Esophagus muscularis mucosa (tissue), 4 donors: ENCODE measurements at places on chromosomes 11 and 22. TPM values are rescaled to one million over a fixed set of nuclear protein-coding genes. Genes with fewer than 3 reads are reported as not detected.

The OAF gene
- total RNA-seq, result 66.1 TPM

The LRRC74B gene
- not detected for total RNA-seq

The PPP2R1B gene
- total RNA-seq, result 9.6 TPM

The RBM7 gene
- total RNA-seq, result 28.0 TPM

The CHRM4 gene
- total RNA-seq, result 0.34 TPM

The WBP2NL gene
- total RNA-seq, result 1.0 TPM

The SLC22A6 gene
- total RNA-seq, result not detected

GRCh38 chr22:30652852-30653251 lies 14.8 kb downstream of the DUSP18 start:
- H3K36me3 ChIP-seq, result no peaks in the 10 kb centered on the region
- no peak overlapping the region for H3K4me3 ChIP-seq
- H3K4me1 ChIP-seq, result peaks cover 6% of the 10 kb centered on the region
- H3K27ac ChIP-seq, result no peak overlapping the region

DNA sequence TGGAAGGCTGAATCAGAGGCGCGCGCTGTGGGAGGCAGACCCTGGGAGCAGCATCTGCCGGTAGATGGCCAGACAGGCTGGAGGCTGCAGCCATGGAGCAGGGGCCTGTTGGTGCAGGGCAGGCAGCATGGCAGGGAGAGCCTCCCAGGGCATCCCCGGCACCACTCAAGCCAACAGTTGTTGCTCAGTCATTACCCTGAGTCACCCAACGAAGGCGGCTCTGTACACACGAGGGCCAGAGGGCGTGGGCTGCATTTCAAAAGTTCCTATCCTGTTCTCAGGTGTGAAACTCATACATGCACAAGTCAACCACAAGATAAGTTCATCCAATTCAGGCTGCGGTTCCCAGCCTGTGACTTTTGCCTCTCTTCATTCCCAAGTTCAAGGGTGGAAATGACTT lies 2.6 kb downstream of the ANO1 start:
- H3K27ac ChIP-seq, result no peak overlapping the region
- no peaks in the 10 kb centered on the region for H3K36me3 ChIP-seq
- H3K27me3 ChIP-seq, result peaks cover 18% of the 10 kb centered on the region
- peaks cover 16% of the 10 kb centered on the region for H3K4me1 ChIP-seq

- H3K4me1 ChIP-seq, result peaks cover 27% of the 10 kb centered on the region
- H3K27ac ChIP-seq, result peak overlapping the region; percentile 98
- DNase-seq, result peak; percentile 60
- H3K36me3 ChIP-seq, result no peaks in the 10 kb centered on the region
- H3K27me3 ChIP-seq, result no peaks in the 10 kb centered on the region
Observed at GRCh38 chr11:86673055-86673843, 833 bp upstream of the ME3 start.

DNA sequence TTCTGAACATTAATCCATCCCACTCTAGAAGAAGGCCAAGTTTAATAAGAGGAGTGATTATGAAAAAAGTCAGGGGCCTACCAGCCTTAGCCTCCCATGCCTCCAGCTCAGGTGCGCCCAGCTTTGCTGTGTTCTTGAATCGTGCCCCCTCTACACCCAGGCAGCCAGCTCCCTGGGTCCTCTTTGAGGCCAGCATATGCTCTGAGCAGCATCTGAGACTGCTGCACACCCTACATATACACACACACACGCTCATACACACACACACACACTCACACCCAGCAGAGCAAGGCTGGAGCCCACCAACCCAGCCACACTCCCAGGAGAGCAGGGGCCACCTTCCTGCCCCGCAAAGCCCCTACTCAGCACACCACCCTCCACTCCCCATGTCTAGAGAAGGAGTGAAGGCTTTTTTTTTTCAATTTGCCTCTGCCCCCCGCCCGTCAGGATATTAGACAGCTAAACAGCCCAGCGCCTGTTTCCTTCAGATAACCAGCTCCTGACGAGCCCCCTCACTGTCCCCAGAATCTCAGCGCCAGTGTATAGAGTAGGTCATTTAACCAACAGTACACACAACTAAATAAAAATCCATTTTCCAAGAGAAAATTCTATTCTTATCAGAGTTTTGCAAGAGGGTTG lies 121.6 kb downstream of the BUD13 start:
- no peaks in the 10 kb centered on the region for H3K4me1 ChIP-seq
- H3K36me3 ChIP-seq, result no peaks in the 10 kb centered on the region
- peak; percentile 85 for DNase-seq
- no peaks in the 10 kb centered on the region for H3K27me3 ChIP-seq
- no peak overlapping the region for H3K27ac ChIP-seq
- no peak overlapping the region for H3K4me3 ChIP-seq

- H3K27me3 ChIP-seq, result no peaks in the 10 kb centered on the region
- peak overlapping the region; percentile 90 for H3K27ac ChIP-seq
- H3K36me3 ChIP-seq, result no peaks in the 10 kb centered on the region
Observed at GRCh38 chr11:14644226-14645014, 816 bp downstream of the PDE3B start.

DNA sequence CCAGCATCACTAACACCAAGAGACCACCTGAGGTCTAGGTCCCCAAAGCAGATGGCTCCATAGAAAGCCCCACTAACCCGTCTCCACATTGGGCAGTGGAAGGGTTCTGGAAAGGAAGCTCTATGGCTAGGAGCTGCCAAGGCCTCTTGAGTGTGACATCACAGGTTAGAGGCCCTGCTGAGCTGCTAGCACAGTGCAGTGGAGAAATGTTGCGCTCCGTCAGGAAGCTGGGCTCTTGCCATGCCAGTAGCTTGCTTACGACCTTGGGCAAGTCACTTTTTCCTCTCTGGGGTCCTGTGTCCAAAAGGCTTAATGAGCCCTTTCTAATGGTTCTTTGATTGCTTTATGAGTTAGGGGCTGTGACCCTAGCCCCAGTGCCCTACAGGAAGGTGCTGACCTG lies 10.6 kb downstream of the PIK3IP1 start:
- H3K4me1 ChIP-seq, result peaks cover 25% of the 10 kb centered on the region
- no peak overlapping the region for H3K27ac ChIP-seq
- no peak overlapping the region for H3K4me3 ChIP-seq
- H3K27me3 ChIP-seq, result no peaks in the 10 kb centered on the region

DNA sequence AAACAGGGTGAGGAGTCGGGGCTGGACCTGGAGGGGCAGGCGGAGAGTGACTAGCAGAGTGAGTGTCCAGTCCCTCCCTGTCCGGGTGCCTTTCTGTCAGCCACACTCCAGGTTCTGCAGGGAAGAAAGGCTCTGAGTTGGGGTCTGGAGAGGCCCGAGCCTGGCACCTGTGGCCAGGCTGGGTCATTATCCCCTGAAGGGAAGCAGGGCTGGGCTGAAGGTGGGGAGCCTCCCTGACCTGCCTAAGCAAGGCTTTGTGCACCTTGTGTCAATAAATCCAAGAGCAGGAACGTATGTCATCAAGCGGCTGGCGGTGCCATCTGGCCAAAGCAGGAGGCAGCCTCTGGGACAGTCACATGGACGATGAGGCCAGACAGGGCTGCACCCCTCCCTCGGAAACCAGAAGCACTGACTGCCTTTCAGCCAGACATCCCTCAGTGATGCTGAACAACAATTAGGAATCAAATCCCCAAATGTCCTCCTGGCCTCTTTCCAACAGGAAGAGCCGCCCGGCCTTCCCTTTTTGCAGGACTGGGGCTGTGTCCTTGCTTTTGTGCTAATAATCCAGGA lies 73.9 kb upstream of the FGF3 start:
- H3K27me3 ChIP-seq, result no peaks in the 10 kb centered on the region
- no peak overlapping the region for H3K4me3 ChIP-seq
- DNase-seq, result no peak
- no peaks in the 10 kb centered on the region for H3K36me3 ChIP-seq
- no peak overlapping the region for H3K27ac ChIP-seq

- H3K4me3 ChIP-seq, result no peak overlapping the region
- no peaks in the 10 kb centered on the region for H3K27me3 ChIP-seq
- DNase-seq, result no peak
- H3K36me3 ChIP-seq, result no peaks in the 10 kb centered on the region
- peak overlapping the region; percentile 54 for H3K27ac ChIP-seq
- H3K4me1 ChIP-seq, result no peaks in the 10 kb centered on the region
Observed at GRCh38 chr11:62896049-62896448, 15.4 kb downstream of the SLC3A2 start.

DNA sequence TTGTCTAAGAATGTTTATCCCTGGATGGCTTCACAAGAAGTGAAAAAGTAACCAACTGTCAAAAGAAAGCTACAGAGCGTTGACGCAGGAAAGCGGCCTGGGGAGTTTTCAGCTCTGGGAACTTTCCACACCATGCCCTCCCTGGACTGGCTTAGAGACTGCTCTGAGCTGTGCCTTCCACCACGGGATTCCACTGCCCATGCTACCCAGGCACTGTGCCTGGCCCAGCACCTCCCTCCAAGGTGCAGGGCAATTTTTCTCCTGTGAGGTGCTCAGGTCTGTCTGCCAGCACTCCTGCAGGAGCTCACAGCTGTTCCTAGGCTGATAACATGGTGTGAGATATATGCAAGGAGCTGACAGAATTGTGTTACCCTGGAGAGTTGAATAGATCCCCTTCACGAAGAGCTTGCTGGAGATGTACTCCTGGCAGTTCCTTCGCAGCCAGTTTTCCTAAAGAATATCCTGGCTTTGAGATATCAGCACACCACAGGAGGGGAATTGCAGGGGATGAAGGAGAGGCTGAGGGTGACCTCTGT lies 258.3 kb upstream of the B3GAT1 start:
- H3K4me1 ChIP-seq, result no peaks in the 10 kb centered on the region
- H3K36me3 ChIP-seq, result no peaks in the 10 kb centered on the region
- H3K27ac ChIP-seq, result no peak overlapping the region
- DNase-seq, result no peak
- H3K4me3 ChIP-seq, result no peak overlapping the region
- H3K27me3 ChIP-seq, result no peaks in the 10 kb centered on the region

GRCh38 chr11:95156916-95157541 lies 67.4 kb downstream of the ENDOD1 start:
- H3K4me3 ChIP-seq, result peak overlapping the region; percentile 13
- DNase-seq, result no peak
- peak overlapping the region; percentile 80 for H3K27ac ChIP-seq
- peaks cover 31% of the 10 kb centered on the region for H3K4me1 ChIP-seq
- no peaks in the 10 kb centered on the region for H3K36me3 ChIP-seq
- H3K27me3 ChIP-seq, result no peaks in the 10 kb centered on the region

DNA sequence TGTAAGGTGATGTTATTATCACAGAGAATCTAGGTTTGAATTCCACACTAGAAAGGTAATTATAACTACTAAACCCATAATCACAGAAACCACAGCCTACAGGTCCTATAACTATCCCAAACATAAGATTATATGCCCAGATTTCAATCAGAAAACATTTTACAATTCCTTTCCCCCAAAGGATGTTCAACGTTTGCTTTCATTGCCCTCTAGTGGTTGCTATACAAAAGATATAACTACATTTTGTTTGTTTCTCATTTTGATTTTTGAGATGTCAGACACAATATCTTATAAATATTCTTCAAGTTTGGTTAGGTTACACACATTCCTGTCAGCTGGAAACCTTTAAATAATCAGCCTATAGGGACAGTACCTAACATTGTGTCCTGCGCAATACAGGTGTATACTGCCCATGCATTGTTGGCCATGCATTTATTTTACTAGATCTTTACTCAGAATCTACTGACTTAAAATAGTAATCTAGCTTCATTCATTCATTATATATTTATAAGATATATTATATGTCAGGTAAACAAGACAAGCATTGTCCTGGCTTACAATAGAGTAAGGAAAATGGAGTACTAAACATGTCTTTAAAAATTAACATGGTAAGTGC lies 530.5 kb upstream of the CCDC90B start:
- no peak overlapping the region for H3K27ac ChIP-seq
- no peaks in the 10 kb centered on the region for H3K27me3 ChIP-seq
- H3K4me3 ChIP-seq, result no peak overlapping the region
- no peaks in the 10 kb centered on the region for H3K4me1 ChIP-seq
- DNase-seq, result no peak

DNA sequence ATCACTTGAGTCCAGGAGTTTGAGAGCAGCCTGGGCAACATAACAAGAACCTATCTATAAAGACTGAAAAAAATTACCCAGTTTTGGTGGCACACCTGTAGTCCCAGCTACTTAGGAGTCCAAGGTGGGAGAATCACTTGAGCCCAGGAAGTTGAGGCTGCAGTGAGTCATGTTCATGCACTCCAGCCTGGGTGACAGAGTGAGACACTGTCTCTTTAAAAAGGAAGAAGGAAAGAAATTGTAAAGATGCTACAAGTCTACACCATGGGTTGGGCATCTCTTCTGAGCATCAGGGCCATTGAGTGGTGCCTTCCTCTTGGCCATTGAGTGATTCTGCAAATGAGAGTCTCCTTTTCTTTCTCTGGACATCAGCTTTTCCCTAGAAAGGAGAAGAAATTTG lies 15.7 kb upstream of the MTMR3 start:
- no peaks in the 10 kb centered on the region for H3K36me3 ChIP-seq
- H3K27ac ChIP-seq, result no peak overlapping the region
- no peak for DNase-seq
- no peaks in the 10 kb centered on the region for H3K4me1 ChIP-seq
- no peak overlapping the region for H3K4me3 ChIP-seq

- H3K36me3 ChIP-seq, result peaks cover 10% of the 10 kb centered on the region
- DNase-seq, result no peak
Observed at GRCh38 chr11:20090654-20091374, 69.5 kb downstream of the DBX1 start.

DNA sequence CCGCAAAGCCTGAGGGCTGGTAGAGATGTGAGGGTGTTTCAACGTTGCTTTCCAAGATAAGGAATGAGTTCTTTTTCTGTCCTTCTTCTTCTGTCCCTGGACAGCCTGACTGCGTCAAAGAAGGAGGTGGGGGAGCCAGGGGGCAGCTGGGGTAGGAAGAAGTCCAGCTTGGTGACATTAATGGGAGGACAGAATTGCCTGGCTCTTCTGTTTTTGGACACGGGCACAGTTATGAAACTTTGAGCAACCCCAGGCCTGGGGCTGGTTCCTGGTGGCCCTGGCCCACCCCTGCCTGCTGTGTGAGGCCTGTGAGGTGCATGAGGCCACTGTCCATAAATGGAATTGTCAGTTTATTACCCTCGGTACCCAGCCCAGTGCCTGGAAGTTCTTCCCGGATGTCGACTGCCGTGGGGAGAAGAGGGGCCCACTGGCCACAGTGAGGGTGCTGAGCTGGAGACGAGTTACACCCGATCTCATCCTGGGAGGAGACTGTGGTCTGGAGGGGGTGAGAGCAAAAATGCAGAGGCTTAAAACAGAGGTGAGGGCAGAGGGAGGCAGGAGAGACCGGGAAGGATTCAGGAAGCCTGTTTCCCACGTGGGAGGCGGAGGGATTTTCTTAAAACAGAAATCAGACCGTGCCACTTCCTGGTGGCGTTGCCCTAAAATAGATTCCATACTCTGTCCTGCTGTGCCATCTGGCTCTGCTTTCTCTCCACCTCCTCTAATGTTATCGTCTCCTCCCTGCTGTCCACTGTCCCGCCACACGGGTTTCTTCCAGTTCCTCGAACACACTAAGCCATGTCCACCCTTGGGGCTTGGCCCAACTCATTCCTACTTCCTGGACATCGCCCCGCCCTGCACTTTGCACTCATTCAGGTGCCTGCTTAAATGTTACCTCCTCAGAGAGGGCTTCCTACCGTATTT lies 59.7 kb upstream of the RASD2 start:
- peak overlapping the region; percentile 53 for H3K27ac ChIP-seq
- no peaks in the 10 kb centered on the region for H3K36me3 ChIP-seq
- peaks cover 45% of the 10 kb centered on the region for H3K4me1 ChIP-seq
- DNase-seq, result no peak

DNA sequence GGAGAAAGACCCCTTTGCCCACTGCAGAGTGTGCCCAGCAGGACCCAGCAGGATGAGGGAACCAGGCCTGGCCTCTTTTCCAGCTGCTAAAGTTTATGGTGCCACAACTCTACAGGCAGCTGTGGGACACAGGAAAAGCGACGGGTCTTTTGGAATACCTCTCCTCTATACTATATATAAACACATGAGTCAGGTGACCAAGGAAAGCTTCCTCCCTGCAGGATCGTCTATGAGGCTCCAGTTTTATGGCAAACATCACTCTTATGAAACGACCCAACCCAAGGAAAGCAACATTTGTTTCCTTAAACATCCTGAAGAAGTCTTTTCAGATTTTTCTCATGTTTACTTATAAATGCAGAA lies 102.8 kb upstream of the AKIP1 start:
- H3K27ac ChIP-seq, result peak overlapping the region; percentile 92
- no peak for DNase-seq
- peak overlapping the region; percentile 77 for H3K4me3 ChIP-seq
- H3K27me3 ChIP-seq, result no peaks in the 10 kb centered on the region
